Activated naive CD4-positive, alpha-beta T cell treated with anti-CD3 and anti-CD28 coated beads for 36 hours (primary cell): ENCODE measurements at places on chromosomes 7 and 10. TPM values are rescaled to one million over a fixed set of nuclear protein-coding genes. Genes with fewer than 3 reads are reported as not detected.

The SLC26A3 gene
- total RNA-seq, result not detected

The SPDYE2 gene
- not detected for total RNA-seq

The GRID2IP gene
- 0.10 TPM for total RNA-seq

The PNLIPRP2 gene
- total RNA-seq, result not detected

The TSPAN33 gene
- 7.9 TPM for total RNA-seq

The ZNF425 gene
- total RNA-seq, result 0.57 TPM

The METTL27 gene
- 2.2 TPM for total RNA-seq
